ENCODE measurements at places on chromosomes 11 and 22.
A peak's percentile ranks its signal among the peaks of the same experiment; 100 is the strongest.

DNA sequence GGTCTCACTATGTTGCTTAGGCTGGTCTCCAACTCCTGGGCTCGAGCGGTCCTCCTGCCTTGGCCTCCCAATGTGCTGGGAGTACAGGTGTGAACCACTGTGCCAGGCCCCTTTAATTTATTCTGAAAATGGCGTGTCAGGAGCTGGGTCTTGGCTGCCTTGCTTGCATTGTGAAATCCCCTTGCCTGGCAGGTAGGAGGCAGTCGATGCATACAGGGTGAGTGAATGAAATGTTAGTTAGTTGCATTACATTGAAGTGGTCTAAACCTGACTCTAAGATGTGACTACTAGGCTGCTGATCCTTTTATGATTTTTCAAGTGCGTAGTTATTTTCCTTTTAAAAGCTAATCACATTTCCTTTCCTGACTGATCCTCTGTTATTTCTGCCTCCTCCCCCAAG lies 42.9 kb downstream of the PARVB start:
- no peak for DNase-seq

DNA sequence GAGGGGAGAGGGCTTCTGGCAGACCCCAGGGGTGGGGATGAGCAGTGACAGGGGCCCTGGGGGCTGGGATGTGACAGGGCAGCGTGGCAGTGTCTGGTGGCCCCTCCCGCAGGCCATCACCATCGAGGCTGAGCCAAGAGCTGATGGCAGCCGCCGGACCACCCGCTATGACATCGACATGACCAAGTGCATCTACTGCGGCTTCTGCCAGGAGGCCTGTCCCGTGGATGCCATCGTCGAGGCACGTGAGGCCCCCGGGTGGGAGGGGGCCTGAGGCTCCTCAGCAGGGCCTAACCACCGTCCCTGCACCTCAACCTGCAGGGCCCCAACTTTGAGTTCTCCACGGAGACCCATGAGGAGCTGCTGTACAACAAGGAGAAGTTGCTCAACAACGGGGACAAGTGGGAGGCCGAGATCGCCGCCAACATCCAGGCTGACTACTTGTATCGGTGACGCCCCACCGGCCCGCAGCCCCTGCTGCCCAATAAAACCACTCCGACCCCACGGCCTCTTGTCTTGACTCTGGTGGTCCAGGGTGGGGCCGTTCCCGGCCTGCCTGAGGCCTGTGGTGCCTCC lies 2.6 kb upstream of the TCIRG1 start:
- DNase-seq = no peak

GRCh38 chr11:70497536-70498075 lies 99.3 kb downstream of the CTTN start:
- DNase-seq = no peak

GRCh38 chr11:99019696-99020095 lies 1.1 kb upstream of the CNTN5 start:
- DNase-seq = no peak

DNA sequence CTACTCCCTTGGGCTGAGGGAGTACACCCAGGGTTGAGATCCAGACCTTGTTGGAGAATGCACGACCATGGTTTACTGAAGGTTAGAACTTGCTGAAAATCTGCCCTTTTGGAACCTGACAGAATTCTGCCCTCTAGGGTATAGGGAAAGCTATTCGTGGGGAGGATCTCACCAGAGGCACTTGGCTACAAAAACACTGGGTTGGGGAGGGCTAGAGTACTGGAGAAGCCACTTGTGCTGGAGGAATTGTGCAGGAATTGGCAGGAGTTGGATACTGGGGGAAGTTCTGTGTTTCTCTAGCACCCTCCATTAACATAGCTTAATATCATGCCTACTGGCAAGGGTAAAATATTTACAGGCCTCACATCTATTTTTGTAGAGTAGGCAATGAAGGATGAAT lies 55.8 kb downstream of the PPME1 start:
- DNase-seq = no peak

DNA sequence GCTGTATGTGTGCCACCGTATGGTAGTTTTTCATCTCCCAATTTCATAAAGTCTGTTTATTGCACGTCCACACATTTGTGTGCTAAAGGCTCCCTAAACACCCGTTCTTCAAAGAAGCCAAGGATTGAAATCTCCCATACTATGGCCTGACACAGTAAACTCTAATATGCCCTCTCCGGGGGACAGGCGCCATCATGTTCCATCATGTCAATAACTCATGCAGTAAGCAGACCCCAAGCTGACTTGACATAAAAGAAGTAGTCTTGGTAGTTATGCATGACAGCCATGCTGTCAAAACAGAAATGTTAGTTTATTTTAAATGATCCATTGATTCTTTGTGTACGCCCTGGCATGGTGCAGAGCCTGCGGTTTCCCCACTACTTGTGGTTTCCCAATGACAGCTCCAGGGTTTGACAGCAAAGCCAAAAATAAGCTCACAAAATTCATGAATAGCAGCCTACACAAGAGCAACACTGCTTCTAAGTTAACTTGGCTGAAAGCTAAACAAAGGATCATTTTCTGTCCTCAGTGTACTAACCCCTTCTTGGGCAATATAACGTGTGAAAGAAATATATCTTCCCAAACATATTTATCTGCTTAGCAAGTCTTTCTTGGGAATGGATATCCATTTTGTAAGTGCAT lies 56.5 kb upstream of the CABP7 start:
- DNase-seq = no peak

DNA sequence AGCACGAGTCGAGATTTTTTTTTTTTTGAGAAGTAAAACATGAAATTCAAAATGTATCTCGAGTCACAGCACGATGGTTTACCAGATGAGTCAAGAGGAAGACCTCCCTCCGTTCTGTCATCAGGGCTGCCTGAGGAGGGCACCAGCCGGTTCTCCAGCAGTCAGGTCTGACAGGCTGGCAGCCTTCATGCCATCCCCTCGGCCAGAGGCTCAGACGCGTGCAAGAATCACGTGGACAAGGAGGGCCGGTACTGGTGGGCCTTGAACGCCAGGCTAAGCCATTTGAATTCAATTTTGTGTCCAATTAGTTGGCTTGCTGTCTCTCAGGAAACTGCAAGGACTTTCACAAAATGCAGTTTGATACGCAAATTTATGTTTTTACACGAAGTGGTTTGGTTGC lies 1412.2 kb downstream of the BRD1 start:
- no peak for DNase-seq

GRCh38 chr22:37412495-37413250 lies 14.6 kb downstream of the ELFN2 start:
- no peak for DNase-seq

DNA sequence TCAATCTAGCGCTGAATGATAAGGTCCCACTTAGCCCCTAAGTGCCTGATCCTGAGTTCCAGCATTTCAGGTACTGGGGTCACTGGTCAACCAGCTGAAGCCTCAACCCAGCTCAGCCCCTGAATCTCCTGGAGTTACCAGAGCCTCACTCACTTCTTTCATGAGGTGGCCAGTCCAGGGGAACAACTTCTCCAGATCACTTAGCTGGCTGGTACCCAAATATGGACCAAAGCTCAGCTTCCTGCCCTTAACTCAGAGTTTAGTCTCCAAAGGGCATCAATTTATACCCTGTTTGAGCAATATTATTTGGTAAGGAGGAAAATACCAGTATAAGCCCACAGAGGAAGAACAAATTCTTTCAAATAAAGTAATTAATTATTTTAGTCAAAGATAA lies 105.6 kb downstream of the SLC1A2 start:
- no peak for DNase-seq

- no peak for DNase-seq
These were observed 126.4 kb upstream of the E2F8 start for GRCh38 chr11:19366992-19367709.

GRCh38 chr11:87324817-87325489 lies 287.2 kb downstream of the TMEM135 start:
- no peak for DNase-seq

DNA sequence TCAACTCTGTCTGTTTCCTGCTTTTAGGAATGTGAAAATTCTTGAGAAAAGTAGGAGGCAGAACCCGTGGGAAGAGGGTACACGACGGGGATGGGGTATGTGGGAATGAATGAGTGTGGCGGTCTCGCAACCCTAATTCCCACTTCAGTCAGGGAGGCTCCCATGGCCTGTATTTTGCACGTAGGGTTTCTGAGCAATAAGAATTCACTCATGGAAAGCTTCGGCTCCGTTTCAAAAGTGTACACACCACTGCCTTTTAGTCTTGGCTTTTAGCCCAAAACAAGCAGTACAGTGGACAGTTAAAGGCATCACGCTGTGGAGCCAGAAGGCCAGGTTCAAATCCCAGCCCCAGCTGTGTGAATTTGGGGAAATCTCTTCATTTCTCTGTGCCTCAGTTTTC lies 116.7 kb downstream of the MN1 start:
- DNase-seq = no peak

GRCh38 chr11:55895216-55895615 lies 12.1 kb downstream of the TRIM51 start:
- no peak for DNase-seq

DNA sequence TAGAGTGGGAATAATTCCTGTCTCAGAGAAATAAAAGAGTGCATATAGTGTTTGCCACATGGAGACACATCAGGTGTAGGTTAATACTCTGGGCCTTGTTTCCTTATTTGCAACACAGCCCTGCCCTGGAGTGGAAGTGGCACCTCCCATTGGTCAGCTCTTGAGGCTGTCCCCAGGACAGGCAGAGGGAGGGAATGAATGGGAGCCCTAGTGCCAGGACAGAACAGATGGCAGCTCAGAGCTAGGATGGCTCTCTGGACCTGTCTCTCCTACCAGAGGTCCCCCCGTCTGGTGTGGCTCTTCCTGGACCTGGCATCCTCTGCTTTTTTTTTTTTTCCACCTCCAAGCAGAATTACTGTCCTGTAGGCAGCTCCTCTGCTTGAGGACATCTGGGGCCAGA lies 35.6 kb downstream of the LIMK2 start:
- no peak for DNase-seq

DNA sequence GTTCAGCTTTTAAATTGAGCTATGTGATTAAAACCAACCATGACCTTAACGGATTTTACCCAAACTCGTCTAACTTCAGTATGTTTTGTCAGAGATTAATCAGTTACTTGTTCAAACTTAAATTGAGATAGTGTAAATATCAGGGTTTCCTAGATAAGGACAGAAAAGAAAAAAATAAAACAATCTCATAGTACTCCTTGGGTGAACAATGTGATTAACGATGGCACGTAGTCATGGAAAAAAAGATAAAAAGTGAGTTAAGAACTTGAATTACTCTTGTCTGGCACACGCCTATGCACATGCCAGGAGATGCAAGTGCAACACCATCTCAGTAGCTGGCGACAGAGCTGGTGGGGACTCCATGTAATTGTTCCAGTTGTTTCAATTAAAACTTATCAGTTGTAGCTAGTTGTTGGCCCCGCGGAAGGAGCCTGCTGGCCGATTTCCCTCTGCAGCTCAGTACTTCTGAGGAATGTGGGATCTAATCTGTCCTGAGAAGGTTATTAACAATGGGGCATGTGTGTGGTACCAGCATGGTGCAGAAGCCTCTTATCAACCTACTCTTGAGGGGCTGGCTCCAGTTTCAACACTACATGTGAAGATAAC lies 3.0 kb downstream of the RASSF10 start:
- no peak for DNase-seq

GRCh38 chr22:50507991-50508884 lies at the start of gene NCAPH2:
TSS of gene NCAPH2 (plus strand) at chr22:50508224. CDS start at chr22:50508338, 114 bp downstream.
- peak; percentile 98 for DNase-seq

- no peak for DNase-seq
These were observed 16.1 kb upstream of the ARHGEF17 start for GRCh38 chr11:73291781-73292524.

DNA sequence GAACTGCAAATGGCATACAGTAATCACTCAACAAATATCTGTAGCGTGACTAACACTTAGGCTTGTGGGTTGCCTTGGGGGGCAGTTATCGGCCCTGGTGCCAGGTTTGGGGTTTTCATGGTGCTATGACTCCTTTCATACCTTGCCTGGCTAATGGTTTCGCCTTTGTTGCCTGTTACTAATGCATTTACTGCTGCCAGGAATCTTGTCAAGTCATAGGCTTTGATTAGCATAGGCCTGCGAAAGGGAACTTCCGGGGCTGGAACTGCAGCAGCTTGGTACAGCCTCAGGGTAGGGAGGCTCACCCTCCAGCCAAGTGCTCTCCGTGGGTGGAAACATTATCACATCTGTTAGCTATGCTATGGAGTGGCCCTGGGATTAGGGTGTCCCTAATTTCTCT lies 13.2 kb downstream of the SLC25A18 start:
- DNase-seq = no peak

GRCh38 chr11:70519117-70519516 lies 120.8 kb downstream of the CTTN start:
- DNase-seq = no peak

DNA sequence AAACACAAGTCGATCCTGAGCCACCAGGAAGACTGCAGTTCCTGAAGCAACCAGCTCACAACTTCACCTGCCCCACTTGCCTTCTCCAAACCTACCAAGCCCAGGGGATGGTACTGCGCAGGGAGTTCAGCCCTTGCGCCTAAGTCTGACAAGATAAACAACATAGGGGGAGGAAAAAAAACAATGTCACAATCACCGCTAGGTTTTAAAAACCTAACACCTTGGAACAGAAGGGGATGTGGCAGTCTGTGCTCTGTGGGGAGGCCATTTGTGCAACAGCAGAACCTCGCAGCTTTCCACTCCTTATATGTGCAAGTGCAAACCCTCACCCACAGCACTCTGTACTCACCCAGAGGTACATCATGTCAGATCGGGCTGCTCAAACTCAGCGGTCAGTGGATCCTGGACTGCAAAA lies 134.2 kb downstream of the RBFOX2 start:
- no peak for DNase-seq

DNA sequence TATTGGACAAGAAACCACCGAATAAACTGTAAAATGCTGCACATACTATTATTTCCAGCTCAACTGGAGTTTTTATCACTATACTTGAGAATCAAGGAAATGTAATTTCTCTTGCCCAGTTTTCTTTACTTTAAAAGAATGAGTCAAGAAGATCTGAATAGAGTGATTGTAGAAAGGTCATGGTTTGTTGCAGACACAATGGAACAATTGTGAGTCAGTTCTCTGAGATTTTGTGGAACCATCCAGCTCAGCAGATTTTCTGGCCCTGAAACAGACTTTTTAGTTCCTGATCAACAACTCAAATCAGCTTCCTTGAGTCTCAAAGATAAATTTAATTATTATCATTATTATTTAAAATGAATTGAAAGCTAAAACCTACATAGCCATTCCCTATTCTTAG lies 1.3 kb downstream of the TCN1 start:
- no peak for DNase-seq

GRCh38 chr11:44778195-44779100 lies 51.7 kb downstream of the TSPAN18 start:
- no peak for DNase-seq

GRCh38 chr11:36512016-36512415 lies 1.9 kb upstream of the TRAF6 start:
- no peak for DNase-seq

- no peak for DNase-seq
These were observed 318.1 kb upstream of the B3GAT1 start for GRCh38 chr11:134730101-134730500.

DNA sequence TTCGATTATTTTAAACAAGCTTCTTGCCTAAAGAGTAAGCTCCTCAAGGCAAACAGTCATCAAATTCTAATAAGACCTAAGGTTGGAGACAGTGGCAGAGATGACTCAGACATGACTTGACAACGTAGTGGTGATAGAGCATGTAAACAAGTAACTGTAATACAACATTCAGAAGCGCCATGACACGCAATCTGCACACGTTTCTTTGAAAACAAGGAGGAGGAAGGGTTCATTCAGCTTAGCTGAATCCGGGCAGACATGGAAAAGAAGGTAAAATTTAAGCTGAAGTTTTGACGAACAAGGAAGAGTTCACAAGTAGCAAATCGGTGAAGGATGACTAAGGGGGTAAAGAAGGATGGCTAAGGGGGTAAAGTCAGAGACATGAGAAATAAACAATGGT lies 152.4 kb upstream of the ZC3H12C start:
- no peak for DNase-seq

GRCh38 chr11:1832211-1832919 lies 2.4 kb upstream of the SYT8 start:
- DNase-seq = peak; percentile 65
